ENCODE measurements at places on chromosomes 1 and 21. TPM values are rescaled to one million over a fixed set of nuclear protein-coding genes. Genes with fewer than 3 reads are reported as not detected.

GRCh38 chr1:175081983-175082382, 14.3 kb downstream of the TNN start:
- no peak for DNase-seq

DNA sequence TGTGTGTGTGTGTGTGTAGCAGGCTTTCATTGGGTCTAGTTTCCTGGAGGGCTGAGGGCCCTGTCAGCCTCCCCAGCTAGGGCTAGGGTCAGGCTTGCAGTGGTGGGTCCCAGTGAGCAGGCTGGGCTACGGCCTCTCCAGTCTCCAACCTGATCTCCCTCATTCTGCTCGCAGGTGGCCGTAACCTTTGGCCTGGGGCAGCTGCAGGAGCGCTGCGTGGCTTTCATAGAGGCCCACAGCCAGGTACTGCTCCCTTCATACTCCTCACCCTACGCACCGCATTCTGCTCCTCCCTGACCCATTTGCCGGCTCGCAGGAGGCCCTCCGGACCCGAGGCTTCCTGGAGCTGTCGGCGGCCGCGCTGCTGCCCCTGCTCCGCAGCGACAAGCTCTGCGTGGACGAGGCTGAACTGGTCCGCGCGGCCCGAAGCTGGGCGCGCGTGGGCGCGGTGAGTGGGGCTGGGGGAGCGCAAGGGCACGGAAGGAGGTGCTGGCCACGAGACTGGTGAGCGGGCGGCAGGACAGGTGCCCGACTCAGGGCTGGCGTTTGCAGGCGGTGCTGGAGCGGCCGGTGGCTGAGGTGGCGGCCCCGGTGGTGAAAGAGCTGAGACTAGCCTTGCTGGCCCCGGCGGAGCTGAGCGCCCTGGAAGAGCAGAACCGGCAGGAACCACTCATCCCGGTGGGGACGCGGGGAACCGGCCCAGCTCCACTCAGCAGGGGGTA, 4.7 kb downstream of the BTBD19 start:
- no peak for DNase-seq

DNA sequence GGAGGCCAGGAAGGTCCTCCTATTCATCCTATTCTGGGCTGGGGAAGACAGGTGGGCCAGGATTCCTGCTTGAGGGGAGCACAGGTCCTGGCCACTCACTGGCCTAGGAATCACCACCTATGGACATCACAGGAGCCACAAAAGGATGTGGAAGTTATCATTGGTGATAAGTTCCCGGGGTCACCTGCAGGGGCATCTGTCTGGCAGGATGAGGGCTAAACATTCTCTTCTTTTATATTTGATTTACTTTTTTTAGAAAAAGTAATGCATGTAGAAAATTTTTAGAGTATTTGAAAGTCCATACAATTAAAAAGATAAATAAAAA, 33.2 kb upstream of the KIAA0040 start:
- DNase-seq, result no peak

DNA sequence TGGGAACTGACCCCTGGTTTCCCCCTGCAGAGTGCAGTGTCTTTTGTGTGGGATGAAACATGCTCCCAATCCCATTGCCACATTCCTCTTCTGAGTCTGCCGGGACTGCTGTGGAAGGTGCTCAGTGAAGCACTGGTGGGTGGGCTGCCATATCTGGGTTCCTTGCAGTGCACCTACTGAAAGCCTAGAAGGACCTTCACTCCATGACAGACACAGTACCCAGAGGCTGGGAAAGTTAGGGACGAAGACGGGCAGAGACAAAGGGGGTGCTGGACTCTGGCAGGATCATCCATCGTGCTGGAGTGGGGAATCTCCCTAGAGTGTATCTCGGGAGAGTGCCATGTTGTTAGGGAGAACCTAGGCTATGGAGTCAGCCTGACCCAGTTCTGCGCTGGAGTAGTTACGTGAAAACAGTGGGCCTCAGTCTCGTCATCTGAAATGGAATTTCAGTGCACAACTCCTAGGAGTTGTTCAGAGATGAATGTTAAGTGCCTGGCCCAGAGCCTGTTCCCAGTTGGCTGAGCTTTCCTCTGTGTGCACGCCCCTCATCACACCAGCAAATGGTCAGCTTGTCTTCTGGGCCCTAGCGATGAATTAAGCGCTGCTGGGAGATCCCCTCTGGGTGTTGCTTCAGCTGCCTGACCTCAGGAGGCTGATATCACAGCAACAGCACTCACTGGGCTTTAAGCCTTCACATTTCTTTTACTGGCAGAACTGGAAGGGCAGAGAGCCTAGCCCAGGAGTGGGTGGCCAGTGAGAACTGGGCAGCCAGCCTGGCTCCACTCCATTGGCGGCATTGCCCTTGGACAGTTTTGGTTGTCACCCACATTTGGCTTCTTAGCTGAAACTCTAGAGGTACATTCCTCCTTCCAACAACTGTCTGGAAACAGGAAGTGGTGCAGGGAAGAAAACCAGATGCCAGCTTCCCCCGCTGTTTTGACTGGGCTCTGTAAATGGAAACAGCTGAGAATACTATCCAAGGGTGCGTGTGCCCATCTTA, 479.8 kb upstream of the VAMP3 start:
- no peak for DNase-seq

DNA sequence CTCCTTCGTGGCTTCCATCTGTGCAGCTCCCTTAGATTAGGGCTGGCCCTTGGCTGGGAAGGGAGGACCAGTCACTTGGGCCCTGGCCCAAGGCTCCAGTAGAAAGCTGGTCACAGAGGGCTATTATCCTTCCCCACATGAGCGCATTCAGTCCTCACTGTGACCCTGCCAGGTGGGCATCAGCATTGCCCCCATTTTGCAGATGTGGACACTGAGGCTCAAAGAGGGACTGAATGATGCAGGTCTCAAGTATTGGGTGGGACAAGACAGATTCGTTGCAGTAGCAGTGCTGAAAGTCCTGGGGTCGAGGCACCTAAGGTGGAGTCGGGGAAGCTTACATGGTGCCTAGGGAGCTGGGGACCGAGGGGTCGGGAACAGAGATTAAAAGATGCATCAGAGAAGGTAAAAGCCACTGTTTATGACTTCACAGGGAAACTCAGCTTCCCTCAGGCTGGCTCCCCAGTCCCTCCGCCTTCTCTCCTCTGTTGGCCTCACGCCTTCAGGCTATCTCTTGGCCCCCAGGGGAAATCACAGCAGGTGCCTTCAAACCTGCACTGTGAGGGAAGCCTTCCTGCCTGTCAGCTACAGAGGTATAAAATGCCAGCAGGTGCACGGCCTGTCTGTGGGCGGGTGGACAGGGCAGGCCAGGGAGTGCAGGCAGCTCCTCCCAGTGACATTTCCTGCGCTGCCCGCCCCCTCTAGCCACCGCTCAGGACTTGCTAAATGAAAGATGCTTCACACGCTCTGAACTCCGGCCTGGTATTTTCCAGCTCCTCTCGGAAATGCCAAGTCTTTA, 178.4 kb downstream of the GRIK3 start:
- no peak for DNase-seq

GRCh38 chr1:234958066-234958705, 170.5 kb downstream of the TOMM20 start:
- DNase-seq, result no peak

The CFAP74 gene
- total RNA-seq, result not detected

The ITSN1 gene
- total RNA-seq, result 4.0 TPM

Data from natural killer cell treated with Interleukin-12 subunit alpha and Interleukin-12 subunit beta and Interleukin-15 and Interleukin-18, amount 100 ng/mL, for 72 hours (primary cell).